ENCODE measurements at places on chromosomes 2 and 18. TPM values are rescaled to one million over a fixed set of nuclear protein-coding genes. Genes with fewer than 3 reads are reported as not detected.

DNA sequence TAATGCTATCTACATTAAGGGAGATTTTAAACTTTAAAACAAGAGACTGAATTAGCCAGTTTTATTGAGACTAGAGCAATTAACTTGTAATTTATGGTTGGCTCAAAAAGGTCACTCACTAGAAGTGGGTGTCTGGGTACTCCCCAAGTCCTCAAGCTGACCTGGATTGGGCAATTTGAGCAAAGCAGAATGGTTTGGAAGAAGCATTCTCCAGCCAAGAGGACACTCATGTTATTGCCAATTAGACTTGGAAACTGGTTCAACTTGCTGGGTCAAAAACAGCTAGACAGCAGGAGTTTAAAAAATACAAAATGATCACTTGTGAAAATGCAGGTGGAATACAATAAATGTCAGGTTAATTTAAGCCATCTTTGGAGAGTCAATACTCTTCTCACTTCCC, 29.5 kb upstream of the MYO1B start:
- DNase-seq = no peak

DNA sequence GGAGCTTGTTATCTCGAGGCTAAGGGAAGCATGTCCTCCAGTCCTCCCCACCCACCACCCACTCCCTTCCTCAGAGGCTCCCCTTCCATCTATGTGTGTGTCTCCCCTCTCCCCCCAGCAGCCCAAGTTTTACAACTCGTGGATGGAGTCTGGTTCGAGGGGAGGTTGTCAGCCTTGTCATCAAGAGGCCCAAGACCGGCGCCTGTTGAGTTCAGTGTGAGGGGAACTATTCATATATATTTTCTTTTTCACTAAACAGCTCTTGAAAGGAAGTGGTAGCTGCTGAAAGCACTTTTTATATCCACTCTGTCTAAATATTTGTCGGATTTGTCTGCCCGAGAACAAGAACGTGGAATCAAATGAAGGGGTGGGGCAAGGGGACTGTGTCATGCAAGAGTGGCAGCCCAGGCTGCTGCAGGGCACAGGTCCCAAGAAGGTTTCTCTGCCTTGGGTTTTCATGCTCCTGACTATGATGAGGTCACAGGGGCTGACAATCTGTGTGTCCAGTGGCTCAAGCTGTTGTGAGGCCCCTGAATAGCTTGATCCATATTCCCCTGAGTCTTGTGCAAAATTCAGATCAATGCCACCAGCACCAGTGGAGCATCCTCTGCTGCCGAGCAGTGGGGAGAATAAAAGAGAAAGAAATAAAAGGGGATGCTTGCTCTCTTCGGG, 35.0 kb downstream of the NRP2 start:
- DNase-seq = no peak

DNA sequence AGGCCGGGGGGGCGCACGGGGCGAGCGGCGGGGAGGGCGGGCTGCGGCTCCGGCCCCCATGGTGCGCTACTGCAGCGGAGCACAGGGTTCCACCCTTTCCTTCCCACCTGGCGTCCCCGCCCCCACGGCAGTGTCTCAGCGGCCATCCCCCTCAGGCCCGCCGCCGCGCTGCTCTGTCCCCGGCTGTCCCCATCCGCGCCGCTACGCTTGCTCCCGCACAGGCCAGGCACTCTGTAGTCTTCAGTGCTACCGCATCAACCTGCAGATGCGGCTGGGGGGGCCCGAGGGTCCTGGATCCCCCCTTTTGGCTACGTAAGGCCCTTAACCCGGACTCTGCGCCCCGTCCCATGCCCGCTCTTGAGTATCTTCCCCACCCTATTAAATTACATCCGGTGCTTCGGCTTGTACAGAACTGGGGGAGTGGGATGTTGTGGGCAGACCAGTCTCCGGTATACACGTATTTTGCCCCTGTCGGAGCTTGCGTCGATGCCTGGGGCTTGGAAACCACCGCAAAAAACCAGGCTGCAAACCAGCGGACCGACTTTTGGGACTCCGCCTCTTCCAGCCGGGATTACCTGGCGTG, 598 bp upstream of the WBP1 start:
- peak; percentile 73 for DNase-seq

- DNase-seq = no peak
These were observed 155.8 kb upstream of the THUMPD2 start for GRCh38 chr2:39934851-39935250.

DNA sequence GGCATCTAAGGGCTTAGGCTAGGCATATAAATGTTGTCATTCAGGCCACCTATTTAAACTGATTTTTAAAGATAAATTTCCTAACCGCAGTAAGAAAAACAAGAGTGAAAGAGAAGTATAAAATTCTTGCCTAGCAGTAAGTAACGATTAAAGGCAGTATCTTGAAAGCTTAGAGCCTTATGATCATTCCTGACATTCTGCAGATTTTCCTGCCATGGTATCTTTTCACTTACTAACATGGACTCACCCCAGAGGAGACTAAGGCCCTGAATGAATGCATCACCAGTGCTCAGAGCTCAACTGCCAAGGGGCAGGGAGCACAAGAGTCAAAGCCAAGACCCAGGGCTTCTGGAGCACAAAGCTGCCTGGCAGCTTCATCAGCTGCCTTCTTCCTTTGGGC, 133.1 kb downstream of the GCA start:
- peak; percentile 12 for DNase-seq

- peak; percentile 12 for DNase-seq
These were observed 104.9 kb downstream of the MBD2 start for GRCh38 chr18:54119524-54120019.

DNA sequence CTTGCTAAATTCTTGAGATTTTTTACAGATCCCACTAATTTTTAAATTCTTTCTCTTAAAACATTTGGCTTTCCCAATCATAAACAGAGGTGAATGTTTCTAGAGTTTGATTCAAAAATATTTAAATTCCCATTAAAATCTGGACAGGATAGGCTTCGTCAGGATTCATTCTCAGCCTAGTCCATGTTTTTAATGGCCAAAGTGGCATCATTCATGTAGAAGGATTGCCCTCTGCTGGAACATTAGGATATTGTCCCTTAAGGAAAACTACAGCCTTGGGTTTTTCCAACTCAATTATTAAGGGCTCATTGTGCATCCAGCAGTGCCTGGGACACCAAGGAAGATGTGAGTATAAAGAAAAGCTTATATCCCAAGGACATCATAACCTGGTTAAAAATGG, 71.7 kb downstream of the TPGS2 start:
- peak; percentile 31 for DNase-seq

Gene DES
- total RNA-seq = 0.77 TPM

Gene CCDC141
- not detected for total RNA-seq

Gene SLC23A3
- total RNA-seq = 0.86 TPM

Gene IL36RN
- not detected for total RNA-seq

Gene NEB
- 0.48 TPM for total RNA-seq
